ENCODE measurements at places on chromosomes 7 and 10. TPM values are rescaled to one million over a fixed set of nuclear protein-coding genes. Genes with fewer than 3 reads are reported as not detected.

The SFXN4 gene
- polyA plus RNA-seq = 48.3 TPM

The PTPN20 gene
- 1.6 TPM for polyA plus RNA-seq

The EBLN1 gene
- polyA plus RNA-seq = not detected

The ANK3 gene
- 10.8 TPM for polyA plus RNA-seq

DNA sequence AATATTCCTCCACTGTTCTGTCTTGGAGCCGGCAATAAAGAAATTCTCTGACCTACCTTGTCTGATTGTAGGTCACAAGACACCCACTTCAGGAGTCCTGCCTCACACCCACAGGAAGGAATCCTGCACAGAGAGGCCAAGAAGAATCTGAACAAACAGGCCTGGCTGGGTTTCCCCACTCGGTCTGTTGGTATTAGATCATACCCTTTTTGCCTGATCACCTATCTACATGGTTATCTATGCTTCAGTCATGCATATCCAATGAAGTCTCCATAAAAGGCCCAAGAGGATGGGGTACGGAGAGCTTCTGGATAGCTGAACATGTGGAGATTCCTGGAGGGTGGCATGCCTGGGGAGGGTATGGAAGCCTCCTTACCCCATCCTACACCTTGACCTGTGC is 12.3 kb downstream of the OGDH start:
- no peak overlapping the region for H3K27ac ChIP-seq
- no peak overlapping the region for H3K4me3 ChIP-seq
- H3K27me3 ChIP-seq = no peaks in the 10 kb centered on the region
- H3K4me1 ChIP-seq = peaks cover 48% of the 10 kb centered on the region

DNA sequence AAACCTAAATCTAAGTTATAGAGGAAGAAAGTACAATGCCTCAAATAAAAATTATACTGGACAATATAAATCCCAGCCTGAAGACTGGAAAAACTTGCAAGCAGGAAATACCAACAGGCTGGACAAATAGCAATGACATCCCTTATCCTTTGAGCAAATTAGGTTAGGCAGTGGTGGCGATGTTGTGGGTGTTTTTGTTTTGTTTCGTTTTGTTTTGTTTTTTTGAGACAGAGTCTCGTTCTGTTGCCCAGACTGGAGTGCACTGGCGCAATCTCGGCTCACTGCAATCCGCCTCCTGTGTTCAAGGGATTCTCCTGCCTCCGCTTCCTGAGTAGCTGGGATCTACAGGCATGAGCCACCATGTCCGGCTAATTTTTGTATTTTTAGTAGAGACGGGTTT is 57.3 kb upstream of the TES start:
- H3K27me3 ChIP-seq = no peaks in the 10 kb centered on the region
- DNase-seq = no peak
- H3K36me3 ChIP-seq = no peaks in the 10 kb centered on the region

- H3K27me3 ChIP-seq = no peaks in the 10 kb centered on the region
- no peak overlapping the region for H3K4me3 ChIP-seq
- no peaks in the 10 kb centered on the region for H3K36me3 ChIP-seq
- H3K27ac ChIP-seq = peak overlapping the region; percentile 42
- H3K4me1 ChIP-seq = peaks cover 26% of the 10 kb centered on the region
- DNase-seq = no peak
Observed at GRCh38 chr7:99098824-99099498, 44.9 kb downstream of the SMURF1 start.

DNA sequence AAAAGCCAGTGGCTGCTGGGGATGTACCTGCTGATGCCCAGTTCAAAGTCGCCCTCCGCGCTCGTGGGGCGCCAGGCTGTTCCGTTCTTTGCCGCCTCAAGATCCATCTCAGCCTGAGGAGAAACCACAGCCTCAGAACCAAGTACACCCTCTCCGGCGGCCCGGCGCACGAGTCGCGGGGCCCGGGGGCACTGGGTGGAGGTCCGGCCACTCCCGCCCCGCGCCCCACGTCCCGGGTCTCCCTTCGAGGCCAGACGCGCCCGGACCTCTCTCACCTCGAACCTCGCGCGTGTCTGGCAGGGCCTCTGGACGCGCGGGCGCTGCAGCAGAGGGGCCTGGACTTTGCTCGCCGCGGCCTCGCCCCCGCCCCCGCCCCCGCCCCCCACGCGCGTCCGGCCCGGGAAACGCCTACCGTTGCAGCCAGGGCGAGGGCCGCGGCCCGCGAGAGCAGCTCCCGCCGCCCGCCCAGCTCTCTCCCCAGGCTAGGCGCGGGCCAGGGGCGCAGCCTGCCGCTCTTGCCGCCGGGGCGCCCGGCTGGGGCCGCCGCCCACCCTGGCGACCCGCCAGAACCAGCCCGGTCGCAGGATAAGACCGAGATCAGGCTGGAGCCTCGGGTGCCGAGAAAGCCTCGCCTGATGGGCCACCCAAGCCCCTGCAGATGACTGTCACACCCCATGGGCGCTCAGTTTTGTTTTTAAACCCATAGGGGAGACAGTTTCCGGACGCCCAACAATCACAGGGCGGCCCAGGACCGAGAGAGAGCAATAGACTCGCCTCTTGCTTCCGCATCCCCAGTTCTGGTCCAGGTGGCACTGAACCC is at the start of gene ABCB4:
Gene ABCB4 (minus strand): TSS at position 322 of the 820 bp plus-strand sequence. CDS start 215 bp downstream, at position 107.
- H3K4me1 ChIP-seq = peaks cover 22% of the 10 kb centered on the region
- no peaks in the 10 kb centered on the region for H3K36me3 ChIP-seq
- no peaks in the 10 kb centered on the region for H3K27me3 ChIP-seq
- H3K4me3 ChIP-seq = peak within 1 kb of the TSS; percentile 29
- DNase-seq = no peak

DNA sequence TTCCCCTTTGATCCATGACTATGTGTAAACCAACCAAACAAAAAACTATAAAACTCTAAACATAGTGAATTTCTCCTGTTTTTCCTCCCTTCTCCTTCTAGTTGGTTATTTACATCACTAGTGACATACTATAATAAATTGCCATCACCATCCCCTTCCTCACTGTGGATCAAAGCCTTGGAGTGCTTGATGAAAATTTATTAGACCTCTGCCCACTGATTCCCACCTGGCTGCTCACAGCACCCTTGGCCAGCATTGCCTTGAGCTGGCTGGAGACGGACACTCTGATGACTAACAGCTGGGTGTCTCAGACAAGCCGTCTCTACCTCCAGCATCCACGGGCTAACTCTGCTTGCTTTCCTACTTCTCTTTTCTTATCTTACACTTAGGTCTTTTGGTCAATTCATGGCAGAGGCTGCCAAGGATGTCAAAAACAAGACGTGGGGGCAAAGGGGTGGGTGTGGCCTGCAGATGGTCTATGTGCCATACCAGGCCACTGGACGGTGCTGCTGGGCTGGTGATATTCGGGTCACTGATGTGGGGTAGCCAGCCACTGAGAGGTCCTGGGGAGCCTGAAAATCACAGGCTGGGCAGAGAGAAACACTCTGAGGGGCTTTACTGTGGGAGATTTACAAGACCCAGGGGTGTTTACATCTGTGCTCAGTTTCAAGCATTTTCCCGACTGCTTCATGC is 207.8 kb downstream of the TAX1BP1 start:
- no peak for DNase-seq
- H3K27me3 ChIP-seq = no peaks in the 10 kb centered on the region
- H3K27ac ChIP-seq = peak overlapping the region; percentile 34

GRCh38 chr7:16913643-16914042 is 31.9 kb upstream of the AGR3 start:
- no peaks in the 10 kb centered on the region for H3K36me3 ChIP-seq
- no peak overlapping the region for H3K27ac ChIP-seq
- DNase-seq = no peak
- H3K4me1 ChIP-seq = peaks cover 11% of the 10 kb centered on the region
- no peak overlapping the region for H3K4me3 ChIP-seq

GRCh38 chr10:82574081-82574480 is 699.1 kb downstream of the NRG3 start:
- H3K4me3 ChIP-seq = no peak overlapping the region
- H3K36me3 ChIP-seq = no peaks in the 10 kb centered on the region
- H3K4me1 ChIP-seq = no peaks in the 10 kb centered on the region
- H3K27ac ChIP-seq = no peak overlapping the region

- H3K36me3 ChIP-seq = peaks cover 67% of the 10 kb centered on the region
- DNase-seq = no peak
- H3K27me3 ChIP-seq = no peaks in the 10 kb centered on the region
- H3K4me3 ChIP-seq = no peak overlapping the region
Observed at GRCh38 chr7:44210107-44210506, 9.3 kb downstream of the YKT6 start.

DNA sequence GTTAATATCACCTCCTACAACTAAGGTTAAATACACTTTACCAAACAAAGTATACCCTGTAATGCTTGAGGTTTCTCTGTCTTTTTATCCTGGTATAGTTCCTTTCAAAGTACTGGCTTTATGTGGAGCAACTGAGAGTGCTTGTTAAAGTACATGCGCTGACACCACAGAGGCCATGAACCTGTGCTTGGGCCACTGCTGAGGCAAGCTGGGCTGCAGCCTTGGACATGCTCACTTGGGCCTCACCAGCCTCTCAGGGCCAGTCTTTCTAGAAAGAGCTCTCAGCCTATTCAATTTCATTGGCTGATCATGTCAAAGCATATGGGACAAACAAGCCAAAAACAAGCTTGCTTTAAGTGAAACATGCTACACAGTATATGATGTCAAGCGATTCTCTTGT is 126.1 kb upstream of the DNAJB12 start:
- H3K27me3 ChIP-seq = no peaks in the 10 kb centered on the region
- no peak overlapping the region for H3K4me3 ChIP-seq
- H3K36me3 ChIP-seq = no peaks in the 10 kb centered on the region
- DNase-seq = no peak
- H3K27ac ChIP-seq = no peak overlapping the region

DNA sequence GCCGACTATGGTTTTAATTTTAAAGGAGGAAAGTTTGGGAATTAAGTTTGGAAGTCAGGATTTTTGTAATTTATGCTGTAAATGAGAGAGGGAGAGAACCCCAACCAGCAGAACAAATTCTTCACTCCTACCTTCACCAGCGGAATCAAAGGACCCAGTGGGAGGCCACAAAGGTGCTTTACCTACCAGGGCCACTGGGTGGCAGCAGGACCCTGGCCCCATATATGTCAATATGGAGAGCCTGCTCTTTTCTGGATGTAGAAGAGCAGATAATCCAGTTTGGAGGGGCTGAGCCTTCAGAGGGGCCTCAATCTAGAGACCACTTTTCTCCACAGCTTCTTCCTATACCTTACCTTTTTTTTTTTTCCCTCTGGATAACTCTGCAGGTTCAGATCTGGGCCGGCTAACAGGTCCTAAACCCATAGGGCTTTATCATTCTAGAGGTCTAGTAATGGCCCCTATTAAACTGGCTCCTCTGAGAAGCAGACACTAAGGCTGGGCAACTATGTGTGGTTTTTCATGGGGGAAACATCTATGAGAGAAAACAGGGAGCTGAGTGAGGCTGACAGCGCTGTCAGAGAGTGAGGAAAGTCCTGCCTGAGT is 8.5 kb upstream of the SCD start:
- H3K4me1 ChIP-seq = no peaks in the 10 kb centered on the region
- no peaks in the 10 kb centered on the region for H3K36me3 ChIP-seq
- peak; percentile 85 for DNase-seq

DNA sequence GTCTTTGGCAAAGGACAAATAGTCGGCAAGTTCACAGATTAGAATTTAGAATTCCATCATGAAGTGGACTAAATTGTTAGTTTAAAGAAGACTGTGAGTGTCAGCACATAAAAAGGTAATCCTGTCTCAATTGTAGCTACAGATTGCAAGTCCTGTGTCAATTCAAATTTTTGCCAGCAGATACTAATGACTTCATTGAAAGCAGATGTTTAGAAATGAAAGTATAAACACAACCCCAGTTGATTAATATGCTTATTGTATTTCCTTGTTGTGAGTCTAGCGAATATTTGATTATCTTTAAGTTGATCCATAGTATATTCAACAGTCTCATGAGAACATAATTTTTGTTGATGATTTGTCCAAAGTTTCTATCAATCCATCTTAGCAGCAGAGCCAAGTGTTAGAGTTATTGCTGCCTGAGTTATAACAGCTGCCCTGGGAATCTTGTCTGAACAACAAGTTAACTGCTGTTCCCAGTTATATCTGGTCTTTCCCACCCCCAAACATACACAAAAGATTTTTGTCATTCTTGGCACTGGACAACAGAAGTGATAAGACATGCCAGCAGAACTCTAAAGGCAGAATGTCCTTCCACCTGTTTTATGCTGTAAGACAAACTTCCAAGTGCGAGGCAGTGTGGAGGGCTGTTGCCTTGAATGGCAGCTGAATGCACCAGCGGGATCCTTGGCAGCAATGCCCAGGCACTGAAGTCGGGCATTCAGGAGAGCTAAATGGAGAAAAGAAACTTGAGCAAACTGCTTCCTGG is 21.3 kb upstream of the HERPUD2 start:
- H3K4me3 ChIP-seq = peak overlapping the region; percentile 7
- H3K36me3 ChIP-seq = no peaks in the 10 kb centered on the region
- H3K27me3 ChIP-seq = no peaks in the 10 kb centered on the region
- H3K27ac ChIP-seq = peak overlapping the region; percentile 75

GRCh38 chr7:5423306-5423975 is at the start of gene TNRC18:
TNRC18 (minus strand) TSS chr7:5423834; CDS start chr7:5421246, 2,588 bp downstream.
- no peaks in the 10 kb centered on the region for H3K27me3 ChIP-seq
- DNase-seq = peak; percentile 79
- no peaks in the 10 kb centered on the region for H3K36me3 ChIP-seq

GRCh38 chr7:141685285-141686023 is 16.5 kb downstream of the DENND11 start:
- H3K4me3 ChIP-seq = no peak overlapping the region
- no peak overlapping the region for H3K27ac ChIP-seq
- H3K27me3 ChIP-seq = no peaks in the 10 kb centered on the region
- no peak for DNase-seq
- H3K36me3 ChIP-seq = peaks cover 15% of the 10 kb centered on the region

DNA sequence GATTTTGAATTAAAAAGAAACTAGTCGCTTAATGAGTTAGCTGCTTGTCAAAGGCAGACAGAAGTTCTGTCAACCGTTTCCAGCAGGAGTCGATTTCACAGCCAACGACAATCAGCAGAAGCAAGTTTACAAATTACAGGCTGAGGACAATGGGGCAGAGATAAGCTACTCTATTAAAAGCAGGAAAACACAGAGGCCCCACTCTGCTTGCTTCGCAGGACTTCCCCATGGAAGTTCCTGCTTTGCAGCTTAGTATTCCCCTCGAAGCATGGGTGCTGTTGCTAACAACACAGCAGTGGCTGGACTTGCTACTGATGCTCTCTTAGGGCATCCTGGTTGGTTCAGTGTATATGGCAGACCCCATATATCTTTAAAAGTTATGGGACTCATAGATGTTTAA is 50.8 kb upstream of the KLF6 start:
- DNase-seq = no peak
- H3K4me3 ChIP-seq = no peak overlapping the region
- H3K4me1 ChIP-seq = peaks cover 8% of the 10 kb centered on the region

DNA sequence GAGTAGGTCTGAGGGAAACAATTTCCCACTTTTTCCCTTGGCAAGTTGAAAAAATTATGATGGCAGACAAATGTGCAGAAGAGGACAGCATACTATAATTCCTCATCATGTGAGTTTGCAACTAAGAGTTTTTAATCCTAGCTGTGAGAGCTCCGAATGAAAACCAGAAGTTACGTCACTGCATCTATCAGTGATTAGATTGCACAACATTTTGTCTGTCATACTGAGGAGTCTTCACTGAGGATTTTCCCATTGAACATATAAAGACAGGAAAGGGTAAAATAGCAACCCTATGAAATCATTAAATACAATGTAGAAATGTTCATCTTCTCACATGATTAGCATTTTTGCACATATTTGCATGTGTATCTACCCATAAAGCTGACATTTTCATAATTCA is 45.8 kb downstream of the ZNF736 start:
- no peaks in the 10 kb centered on the region for H3K36me3 ChIP-seq
- H3K27ac ChIP-seq = no peak overlapping the region
- no peak for DNase-seq
- no peak overlapping the region for H3K4me3 ChIP-seq
- no peaks in the 10 kb centered on the region for H3K4me1 ChIP-seq
